CD4-positive, alpha-beta T cell treated with Interleukin-4 for 1 hour (primary cell): ENCODE measurements at places on chromosomes 6 and 20.

GRCh38 chr6:41426888-41427641 lies 91.7 kb downstream of the NCR2 start:
- DNase-seq = no peak

DNA sequence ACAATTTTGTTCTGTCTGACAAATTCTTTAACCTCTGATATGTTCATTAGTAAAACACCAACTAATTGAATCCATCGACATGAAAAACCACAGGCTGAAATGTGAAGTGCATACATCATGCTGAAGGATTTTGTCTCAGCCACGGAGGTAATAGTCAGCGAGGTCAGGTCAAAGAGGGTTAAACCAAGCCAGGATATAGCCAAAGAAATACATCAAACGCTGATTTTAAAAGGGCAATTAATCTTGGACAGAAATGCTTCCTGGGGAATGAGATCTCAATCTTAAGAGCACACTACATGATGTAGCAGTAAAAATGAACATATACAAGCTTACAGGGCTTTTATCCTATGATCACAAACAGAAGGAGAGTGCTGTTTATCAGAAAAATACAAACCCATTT lies 106.7 kb downstream of the PRDM1 start:
- DNase-seq = no peak

- no peak for DNase-seq
Observed at GRCh38 chr6:137688230-137688971, 178.7 kb upstream of the TNFAIP3 start.

DNA sequence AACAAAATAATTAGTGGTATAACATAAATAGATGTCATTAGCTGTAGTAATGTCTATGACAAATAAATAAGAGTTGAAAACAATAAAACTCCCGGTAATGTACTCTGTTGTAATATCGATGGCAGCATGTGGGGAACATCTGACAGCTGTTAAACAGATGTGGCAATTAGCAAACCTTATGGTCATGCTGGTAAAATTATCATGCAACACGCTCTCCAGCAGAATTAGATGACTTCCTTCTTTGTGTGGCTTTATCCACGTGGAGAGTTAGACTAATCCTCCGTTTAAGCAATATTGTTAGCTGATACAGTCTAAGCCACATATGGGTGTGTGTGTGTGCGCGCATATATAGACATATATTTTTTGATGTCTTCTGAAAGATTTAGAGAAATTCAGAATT lies 77.7 kb upstream of the ZFP64 start:
- no peak for DNase-seq

DNA sequence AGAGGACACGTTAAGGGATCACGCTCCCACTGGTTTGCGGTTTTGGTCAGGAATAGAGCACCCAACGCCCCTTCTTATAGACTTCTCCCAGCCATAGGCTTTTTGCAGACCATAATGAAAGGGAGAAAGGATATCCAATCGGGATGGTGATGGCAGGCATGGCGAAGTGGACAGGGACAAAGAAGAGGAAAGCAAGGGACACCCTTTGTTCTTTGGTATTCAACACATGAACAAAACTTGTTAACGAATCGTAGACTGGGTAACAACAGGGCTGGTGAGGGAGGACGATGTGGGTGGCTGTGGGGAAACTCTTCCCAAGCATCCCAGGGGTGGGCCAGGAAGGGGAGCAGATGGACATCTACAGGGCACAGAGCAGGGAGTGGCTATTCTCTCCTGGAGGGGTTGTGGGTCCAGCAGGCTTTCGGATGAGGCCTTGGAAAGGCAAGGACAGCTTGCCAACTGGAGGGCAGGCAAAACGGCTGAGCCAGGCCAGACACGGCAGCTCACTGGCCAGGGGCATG lies 1.4 kb upstream of the HSP90AB1 start:
- DNase-seq = no peak

DNA sequence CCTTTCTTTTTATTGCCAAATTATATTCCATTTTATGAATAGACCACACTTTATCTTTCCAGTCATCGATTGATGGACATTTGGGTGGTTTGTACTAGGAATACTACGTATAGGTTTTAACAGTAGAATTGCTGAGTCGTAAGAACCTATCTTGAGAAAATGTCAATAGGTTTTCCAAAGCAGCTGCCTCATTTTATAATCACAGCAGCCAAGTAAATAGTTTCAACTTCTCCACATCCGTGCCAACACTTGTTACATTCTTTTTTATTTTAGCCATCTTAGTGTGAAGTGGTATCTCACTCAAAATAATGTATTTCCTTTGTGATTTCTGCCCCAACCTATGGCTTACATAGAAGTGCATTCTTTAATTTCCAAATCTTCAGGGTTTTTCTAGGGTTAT lies 479.2 kb downstream of the CDH26 start:
- DNase-seq = no peak

DNA sequence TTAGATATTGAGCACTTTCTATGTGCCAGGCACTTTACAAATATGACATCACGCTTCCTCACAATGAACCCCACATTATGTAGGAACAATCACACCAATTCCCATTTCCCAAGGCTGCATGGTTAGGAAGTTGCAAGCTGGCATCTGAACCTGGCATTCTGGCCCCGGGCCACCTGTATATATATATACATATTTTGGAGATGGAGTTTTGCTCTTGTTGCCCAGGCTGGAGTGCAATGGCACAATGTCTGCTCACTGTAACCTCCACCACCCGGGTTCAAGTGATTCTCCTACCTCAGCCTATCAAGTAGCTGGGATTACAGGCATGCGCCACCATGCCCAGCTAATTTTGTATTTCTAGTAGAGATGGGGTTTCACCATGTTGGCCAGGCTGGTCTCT lies 30.4 kb downstream of the SRC start:
- DNase-seq = no peak

DNA sequence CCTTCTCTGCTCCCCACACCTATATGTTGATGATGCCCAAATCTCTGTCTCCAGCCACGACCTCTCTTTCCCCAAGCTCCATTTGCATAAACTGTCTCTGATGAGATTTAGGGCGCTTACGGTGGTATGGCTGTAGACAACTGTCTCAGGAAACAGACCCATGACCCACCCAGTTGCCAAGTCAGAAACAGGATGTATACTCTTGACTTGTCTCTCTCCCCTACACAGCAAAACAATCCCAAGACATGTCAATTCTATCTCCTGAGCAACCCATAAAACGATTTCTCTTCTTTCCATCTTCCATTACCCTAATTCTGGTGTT lies 13.9 kb downstream of the GNL1 start:
- DNase-seq = peak; percentile 62

DNA sequence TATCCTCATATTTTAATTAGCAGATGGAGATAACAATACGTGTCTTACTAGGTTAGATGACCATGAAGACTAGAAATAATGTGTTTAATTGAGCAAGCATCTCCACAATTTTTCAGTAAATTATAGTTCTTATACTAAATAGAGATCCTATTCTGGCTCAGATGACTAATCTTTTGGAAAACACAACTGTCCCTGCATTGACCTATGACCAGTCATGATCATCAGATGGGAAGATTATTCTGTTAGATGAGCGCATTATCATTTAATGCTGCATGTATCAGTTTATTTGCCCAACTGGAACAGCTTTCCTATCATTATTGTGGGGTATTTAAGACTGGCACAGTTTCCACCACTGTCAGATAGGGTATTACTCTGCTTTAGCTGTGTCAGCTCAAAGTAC lies 185.5 kb downstream of the MOXD1 start:
- DNase-seq = no peak

- DNase-seq = no peak
Observed at GRCh38 chr6:156868385-156868784, 91.2 kb downstream of the ARID1B start.

DNA sequence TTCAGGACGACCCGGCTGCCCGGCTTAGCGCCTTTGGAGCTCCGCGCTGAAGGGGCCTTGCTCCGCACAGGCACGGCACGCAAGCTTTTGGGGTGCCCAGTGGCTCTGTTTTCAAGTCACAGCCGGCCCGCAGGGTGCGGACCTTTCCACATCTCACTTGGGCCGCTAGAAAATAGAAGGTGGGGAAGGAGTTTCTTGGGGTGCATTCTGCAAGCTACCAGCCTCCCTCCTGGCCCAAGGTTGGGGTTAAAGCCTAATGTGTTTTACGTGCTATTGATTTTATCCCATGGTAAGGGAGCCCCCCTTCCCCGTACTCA lies 561 bp downstream of the KAT14 start:
- no peak for DNase-seq

DNA sequence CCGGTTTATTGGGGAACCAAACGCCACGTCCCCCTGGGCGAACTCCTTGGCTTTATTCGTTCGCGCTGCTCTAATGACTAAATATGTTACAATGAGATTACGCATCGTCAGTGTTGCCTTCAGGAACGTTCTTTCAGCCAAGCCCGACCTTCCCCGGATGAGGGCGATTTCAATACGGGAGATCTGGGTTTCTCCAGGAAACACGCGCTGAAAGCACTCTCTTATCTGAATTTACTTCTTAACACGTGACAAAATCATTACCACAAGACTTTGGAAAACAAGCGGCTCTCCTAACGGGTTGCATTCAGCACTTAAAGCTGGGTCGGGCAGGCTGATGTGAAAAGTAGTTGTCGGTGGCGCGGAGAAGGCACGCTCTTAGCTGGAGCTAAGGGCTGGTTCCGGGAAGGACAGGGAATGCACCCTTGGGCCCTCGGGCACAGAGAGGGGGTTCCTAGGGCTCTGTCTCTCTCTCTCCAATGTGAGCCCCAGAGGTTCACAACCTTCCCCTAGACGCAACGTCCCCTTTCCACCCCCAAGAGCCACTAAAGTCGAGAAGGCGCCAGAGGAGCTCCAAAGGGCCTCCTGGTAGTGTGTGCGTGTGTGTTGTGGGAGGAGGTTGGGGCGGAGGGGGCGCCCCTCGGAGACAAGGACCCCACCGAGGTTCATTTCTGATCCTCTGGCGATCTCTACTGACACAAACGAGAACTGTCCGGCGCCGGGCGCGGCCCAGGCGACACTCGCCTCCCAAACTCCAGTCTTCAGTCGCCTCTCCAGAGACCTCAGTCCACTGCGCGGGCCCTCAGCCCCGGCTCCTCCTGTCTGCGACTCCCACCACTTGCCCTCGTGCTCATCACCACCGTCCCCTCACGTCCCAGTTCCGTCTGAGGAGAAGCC lies 7.1 kb upstream of the NKX2-2 start:
- no peak for DNase-seq

DNA sequence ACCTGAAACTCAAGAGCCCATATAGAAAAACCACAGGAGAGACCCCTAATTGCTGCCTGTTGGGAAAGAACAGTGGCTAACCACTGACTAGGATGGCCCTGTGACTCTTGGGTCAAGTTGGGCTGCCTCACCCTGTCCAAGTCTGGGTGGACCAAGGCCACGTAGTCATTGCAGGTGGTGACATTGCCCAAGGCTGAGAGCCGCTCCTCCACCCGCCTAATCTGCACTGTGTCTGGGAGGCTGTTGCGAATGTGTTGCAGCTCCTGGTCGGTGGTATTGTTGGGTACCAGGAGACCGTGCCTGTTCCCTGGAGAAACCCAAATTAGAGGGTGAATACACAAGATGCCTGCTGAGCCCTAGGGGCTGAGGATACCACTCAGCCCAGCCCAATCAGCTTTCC lies 2.6 kb upstream of the MMP24OS start:
- no peak for DNase-seq

- DNase-seq = no peak
Observed at GRCh38 chr6:17505767-17506280, 94.3 kb upstream of the FAM8A1 start.

- no peak for DNase-seq
Observed at GRCh38 chr20:49821870-49822331, 9.3 kb downstream of the SLC9A8 start.

DNA sequence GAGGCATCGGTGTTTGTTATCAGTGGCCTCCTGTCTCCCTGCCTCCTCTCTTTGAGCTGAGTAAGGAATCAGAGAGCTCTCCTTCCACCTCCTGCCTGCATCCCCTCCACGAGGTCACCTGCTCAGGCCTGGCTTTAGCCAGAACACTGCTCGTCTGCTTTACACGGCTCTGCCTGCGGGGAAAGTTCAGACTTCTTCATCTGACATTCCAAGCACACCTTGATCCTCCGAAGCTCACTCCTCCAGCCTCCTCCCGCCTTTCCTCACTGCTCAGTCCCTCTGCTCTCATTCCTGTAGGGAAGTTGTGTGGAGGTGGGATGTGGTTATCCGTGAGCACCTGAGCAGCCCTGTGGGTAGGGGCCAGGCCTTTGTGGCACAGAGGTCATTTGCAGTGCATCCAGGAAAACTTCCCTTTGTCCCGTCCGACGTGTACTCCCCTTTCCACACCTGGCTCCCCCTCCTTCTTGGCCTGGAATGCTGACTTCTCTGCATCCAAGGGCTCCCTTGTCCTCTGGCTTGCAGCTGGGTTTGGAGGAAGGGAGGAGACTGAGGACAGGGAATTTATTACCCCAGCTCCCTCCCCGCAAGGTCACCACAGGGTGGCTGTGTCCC lies 12.8 kb upstream of the CCDC167 start:
- DNase-seq = no peak

DNA sequence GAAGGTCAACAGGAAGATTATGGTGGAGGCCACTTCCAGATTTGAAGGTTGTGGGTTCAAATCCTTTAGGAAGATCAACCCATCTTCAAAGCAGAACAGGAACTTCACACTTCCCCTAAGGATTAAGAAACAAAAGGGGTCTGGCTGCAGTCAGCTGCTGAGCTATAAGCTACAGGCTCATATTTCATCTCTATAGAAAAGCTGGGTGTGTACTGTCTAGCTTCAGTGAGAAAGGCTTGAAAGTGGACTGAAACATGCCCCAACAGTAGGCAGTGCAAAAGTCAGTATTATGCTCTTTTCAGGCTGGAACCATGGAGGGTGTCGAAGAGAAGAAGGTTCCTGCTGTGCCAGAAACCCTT lies 60.1 kb upstream of the SPDEF start:
- no peak for DNase-seq

GRCh38 chr6:94645191-94645590 lies 932.1 kb upstream of the MANEA start:
- no peak for DNase-seq

DNA sequence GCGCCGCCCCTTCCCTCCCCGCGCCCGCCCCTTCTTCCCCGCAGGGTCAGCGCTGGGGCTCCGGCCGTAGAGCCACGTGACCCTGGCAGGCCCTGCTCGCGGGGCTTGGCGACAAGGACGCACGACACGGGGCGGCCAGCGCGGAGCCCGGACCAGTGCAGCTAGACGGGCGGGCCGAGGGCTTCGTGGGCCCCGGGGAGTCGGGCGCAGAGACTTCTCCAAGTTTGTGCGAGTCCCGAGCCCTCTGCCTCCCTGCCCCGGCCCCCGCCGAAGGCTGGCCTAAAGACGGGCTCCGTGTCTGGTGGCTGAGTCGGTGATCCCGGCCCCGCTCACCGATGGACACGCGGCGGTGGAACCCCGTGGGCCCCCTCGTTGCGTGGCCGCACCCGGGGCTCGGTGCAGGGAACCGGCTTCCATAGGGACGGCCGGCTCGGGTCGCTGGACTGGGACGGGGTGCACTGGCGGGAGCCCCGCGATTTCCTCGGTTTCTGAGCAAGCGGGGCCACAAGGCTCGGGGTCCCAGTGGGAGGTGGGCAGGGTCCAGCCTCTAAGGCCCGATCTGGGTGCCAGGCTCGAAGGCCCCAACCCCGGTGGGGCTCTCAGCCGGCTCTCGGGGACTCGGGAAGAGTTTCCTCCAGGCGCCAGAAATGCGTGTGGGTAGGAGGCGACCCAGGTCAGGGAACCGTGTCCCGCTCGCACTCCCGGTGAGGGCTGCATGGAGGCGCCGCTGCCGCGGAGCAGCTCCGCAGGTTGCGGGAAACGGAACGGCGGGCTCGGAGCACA lies 452 bp upstream of the GATA5 start:
- DNase-seq = no peak
